Activated CD4-positive, alpha-beta T cell treated with anti-CD3 and anti-CD28 coated beads, Interleukin-2, amount 50 U/mL, for 4 hours (primary cell): ENCODE measurements at places on chromosomes 2 and 18.
A peak's percentile ranks its signal among the peaks of the same experiment; 100 is the strongest.

GRCh38 chr2:111898703-111899514, 502 bp downstream of the MERTK start:
- DNase-seq: peak; percentile 4

- DNase-seq: no peak
These were observed 6.7 kb upstream of the CHCHD5 start for GRCh38 chr2:112577756-112578155.

- no peak for DNase-seq
These were observed 8.7 kb upstream of the SLC4A3 start for GRCh38 chr2:219618733-219619122.

DNA sequence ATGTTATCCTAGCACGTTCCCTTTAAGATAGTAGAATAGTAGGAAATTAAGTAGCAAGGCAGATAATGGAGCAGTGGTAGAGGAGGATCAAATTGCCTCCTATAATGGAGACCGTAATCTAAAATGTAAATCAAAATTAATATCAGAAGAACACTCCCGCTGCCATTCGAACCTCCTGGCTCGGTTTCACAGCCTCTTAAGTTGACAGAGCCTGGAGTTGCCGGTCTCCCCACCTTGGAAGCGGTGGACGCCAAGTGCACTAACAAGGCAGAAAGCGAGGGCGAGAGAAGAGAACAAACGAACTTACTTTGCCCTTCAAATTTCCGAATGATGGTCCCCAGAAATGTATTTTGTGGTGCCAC, 450 bp downstream of the KCNH7 start:
- DNase-seq: no peak

GRCh38 chr18:8287196-8287885, 321.9 kb upstream of the RAB12 start:
- no peak for DNase-seq
